ENCODE measurements at places on chromosomes 16 and 17. TPM values are rescaled to one million over a fixed set of nuclear protein-coding genes. Genes with fewer than 3 reads are reported as not detected.

DNA sequence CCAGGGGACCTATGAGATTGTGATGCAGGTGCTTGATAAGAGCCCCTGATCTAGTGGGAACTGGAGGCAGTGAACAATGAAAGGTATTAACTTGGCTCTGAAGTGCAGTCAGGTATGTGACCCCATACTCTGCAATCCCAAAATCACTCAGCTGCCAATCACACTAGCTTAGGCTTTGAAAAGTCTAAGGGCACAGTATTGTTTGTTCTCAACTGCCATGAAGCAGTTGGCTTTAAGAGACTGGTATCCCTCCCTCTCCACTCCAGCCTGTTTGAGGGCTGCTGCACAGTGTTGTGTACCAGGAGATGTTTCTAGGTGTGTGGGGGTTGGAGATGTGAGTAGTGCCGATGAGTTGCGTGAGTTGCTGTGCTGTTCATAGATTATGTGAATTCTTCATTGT lies 2.4 kb downstream of the YPEL2 start:
- peak overlapping the region; percentile 92 for H3K4me3 ChIP-seq
- H3K27me3 ChIP-seq, result no peaks in the 10 kb centered on the region

- DNase-seq, result no peak
- H3K27ac ChIP-seq, result no peak overlapping the region
- H3K4me3 ChIP-seq, result no peak overlapping the region
Measured at GRCh38 chr17:79484600-79485418, 126.0 kb downstream of the RBFOX3 start.

- DNase-seq, result no peak
- no peak overlapping the region for H3K27ac ChIP-seq
- H3K4me3 ChIP-seq, result no peak overlapping the region
- no peaks in the 10 kb centered on the region for H3K4me1 ChIP-seq
- H3K27me3 ChIP-seq, result no peaks in the 10 kb centered on the region
- no peaks in the 10 kb centered on the region for H3K36me3 ChIP-seq
Measured at GRCh38 chr17:53313746-53314145, 509.0 kb upstream of the KIF2B start.

DNA sequence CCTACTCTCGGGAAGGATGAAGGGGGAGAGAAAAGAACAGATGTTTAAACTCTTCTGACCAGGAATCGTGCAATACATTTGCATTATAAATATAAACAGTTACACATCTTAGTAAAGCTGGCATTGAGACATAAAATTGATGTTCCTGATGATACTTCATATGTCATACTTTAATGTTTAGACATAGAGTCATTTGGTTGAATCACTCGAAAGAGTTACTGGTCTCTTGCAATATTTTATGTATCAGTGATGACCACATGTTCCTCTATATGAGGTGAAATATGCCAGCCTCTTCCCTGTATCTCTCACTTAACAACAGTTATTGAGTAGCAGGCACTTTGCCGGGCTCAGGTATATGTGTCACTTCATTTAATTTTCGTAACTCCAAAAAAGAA lies 49.7 kb upstream of the PMFBP1 start:
- no peaks in the 10 kb centered on the region for H3K36me3 ChIP-seq
- H3K4me1 ChIP-seq, result peaks cover 8% of the 10 kb centered on the region
- no peak overlapping the region for H3K4me3 ChIP-seq
- DNase-seq, result no peak

GRCh38 chr16:57020651-57021050 lies 31.3 kb downstream of the NLRC5 start:
- no peak overlapping the region for H3K27ac ChIP-seq
- no peak overlapping the region for H3K4me3 ChIP-seq
- no peaks in the 10 kb centered on the region for H3K27me3 ChIP-seq
- no peaks in the 10 kb centered on the region for H3K4me1 ChIP-seq
- DNase-seq, result no peak

- no peak for DNase-seq
- no peaks in the 10 kb centered on the region for H3K36me3 ChIP-seq
- H3K27me3 ChIP-seq, result no peaks in the 10 kb centered on the region
- H3K4me3 ChIP-seq, result no peak overlapping the region
Measured at GRCh38 chr16:14063618-14064581, 7.2 kb upstream of the MRTFB start.

DNA sequence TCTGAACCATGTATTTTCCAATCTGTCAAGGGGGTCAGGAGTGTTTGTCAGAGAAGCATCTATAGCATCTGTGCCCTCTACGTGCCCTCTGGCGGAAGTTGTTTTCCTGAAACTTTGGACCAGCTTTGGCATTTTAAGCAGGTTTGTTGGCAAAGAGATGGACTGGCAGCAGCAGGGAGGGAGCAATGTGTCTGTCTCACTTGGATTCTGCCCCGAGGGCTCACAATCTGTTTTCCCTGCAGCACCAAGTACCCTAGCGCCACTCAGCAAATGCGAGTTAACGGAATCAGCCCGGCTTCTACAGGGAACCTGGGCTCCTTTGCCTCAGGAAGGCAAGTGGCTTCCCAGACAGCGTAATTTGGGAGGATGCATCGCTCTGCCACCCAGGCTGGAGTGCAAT lies 17.4 kb downstream of the DUSP14 start:
- H3K27ac ChIP-seq, result peak overlapping the region; percentile 32
- H3K27me3 ChIP-seq, result no peaks in the 10 kb centered on the region

DNA sequence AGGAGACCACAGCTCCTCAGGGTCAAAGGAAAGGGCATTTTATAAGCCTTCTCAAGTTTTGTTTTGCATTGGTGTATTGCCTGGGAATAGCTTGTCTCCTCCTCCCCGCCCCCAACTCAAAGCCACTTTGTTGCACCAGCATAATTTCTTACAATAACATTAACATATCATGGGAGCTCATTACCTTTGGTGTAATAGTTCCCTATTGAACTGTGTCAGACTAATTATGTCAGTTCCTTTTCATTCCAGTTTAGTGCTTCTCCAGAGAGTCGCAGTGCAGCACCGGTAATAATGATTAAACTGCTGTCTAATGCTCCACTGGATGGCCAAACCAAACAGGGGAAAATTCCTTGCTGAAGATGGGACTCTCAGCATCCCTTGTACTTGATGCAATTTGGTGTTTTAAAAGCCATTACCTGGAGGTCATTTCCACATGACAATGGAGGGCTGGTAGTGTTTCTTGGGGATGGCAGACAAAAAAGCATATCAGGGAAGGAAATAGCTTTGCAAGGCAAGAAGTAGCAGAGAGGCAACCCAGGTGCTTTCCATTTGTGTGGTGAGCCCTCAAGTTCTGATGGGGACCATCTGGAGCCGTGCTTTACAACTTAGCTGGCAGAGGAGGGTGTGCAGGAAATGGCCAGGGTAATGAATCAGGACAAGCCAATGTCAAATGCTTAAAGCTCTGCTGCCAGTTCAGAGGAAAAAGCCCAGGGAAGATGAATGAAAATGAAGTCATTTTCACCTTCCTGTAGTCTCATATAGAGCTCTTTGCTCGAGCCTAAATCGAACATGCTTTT lies 91.5 kb upstream of the NLRP1 start:
- H3K36me3 ChIP-seq, result no peaks in the 10 kb centered on the region
- no peak overlapping the region for H3K4me3 ChIP-seq

DNA sequence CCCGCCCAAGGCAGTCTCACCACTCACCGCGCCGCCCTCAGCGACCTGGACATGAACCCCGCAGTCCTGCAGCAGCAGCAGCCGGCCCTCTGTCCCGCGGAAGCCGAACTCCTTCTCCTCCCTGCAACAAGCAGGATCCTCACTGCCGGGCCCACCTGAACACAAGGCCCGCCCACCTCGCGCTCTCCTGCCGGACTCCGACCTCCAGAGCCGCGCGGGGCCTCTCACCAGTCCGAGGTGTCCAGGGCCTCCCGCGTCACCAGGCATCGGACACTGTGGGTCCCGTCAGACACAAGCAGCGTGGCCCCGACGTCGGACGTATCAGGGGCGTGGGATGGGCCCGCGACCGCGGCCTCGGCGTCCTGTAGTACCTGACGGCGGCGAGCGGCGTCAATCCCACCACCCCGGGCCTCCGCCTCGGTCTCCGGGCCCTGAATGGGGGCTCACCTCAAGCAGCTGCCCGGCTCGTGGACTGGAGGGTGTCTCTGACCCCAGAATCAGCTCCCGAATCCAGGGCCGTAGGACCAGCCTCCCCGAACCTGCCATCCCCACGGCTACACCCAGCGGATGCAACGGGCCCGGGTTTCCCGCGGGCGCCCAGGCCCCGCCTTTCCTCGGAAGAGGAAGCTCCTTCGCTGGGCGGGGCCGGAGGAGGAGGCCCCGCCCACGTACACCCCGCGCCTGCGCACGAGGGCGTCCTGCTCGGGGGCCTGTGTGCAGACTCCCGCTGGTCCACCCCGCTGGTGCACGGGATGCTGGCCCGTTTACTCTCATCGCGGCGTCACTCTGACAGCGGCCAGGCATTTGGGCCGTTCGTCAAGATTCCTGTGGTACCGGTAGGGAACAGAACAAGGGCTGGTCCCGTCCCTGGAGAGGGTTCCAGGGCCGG lies at the start of gene ACD:
Gene ACD (minus strand): TSS at position 586 of the 889 bp plus-strand sequence. CDS start 40 bp downstream, at position 546.
- peak within 1 kb of the TSS; percentile 98 for H3K4me3 ChIP-seq
- no peaks in the 10 kb centered on the region for H3K27me3 ChIP-seq
- no peaks in the 10 kb centered on the region for H3K36me3 ChIP-seq
- peak within 1 kb of the TSS; percentile 98 for H3K27ac ChIP-seq

DNA sequence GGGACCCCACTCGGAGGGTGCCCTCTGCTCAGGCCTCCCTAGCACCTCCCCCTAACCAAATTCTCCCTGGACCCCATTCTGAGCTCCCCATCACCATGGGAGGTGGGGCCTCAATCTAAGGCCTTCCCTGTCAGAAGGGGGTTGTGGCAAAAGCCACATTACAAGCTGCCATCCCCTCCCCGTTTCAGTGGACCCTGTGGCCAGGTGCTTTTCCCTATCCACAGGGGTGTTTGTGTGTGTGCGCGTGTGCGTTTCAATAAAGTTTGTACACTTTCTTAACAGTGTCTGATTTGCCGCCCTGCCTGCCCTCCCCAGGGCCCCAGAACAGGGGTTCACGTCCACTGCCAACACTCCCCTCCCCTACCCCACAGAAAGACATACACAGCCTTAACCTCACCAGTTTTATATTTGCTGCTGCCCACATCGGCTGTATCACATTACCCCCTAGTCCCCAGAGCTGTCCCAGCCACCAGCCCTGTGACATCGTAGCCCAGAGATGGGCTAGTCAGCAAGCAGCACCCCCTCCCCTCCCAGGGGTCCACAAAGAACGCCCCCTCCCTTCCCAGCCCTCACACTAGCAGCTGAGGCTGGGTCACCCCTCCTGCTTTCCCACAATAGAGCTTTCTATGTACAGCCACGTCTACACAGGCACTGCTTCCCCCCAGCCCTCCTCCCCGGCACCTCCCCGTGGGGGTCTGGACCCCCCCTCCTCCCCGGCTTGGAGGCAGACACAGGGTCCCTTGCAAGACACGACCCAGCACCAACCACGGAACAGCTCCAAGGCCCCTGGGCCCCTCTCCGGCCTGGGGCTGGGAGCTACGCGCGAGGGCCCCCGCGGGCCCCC lies 7.9 kb downstream of the GRN start:
- H3K4me1 ChIP-seq, result peaks cover 5% of the 10 kb centered on the region
- no peaks in the 10 kb centered on the region for H3K27me3 ChIP-seq
- peaks cover 4% of the 10 kb centered on the region for H3K36me3 ChIP-seq
- no peak for DNase-seq
- H3K27ac ChIP-seq, result no peak overlapping the region
- no peak overlapping the region for H3K4me3 ChIP-seq

GRCh38 chr17:50311112-50311460 lies 34.8 kb upstream of the XYLT2 start:
- no peak overlapping the region for H3K4me3 ChIP-seq
- no peak overlapping the region for H3K27ac ChIP-seq
- H3K4me1 ChIP-seq, result no peaks in the 10 kb centered on the region

DNA sequence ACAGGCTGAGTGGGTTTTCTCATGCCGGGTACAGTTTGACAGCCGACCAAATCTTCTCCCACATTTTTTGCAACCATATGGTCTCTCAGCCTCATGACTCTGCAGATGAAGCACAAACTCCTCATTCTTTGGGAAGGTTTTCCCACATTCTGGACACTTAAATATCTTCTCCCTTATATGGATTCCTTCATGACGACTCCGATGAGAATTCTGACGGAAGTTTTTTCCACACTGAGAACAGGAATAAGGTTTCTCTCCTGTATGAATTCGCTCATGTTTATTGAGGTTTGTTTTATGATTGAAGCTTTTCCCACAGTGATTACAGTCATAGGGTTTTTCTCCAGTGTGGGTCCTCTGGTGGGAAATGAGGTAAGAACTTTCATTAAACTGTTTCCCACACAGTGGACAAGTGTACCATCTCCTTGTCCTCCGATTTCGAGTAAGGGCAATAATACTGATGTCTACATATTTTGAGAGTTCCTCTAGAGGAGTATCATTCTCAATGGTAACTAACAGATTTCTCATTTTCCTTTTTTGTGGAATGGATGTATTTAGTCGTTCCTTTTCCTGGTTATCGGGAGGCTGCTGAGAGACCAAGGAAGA lies 10.9 kb downstream of the ZNF200 start:
- H3K27me3 ChIP-seq, result no peaks in the 10 kb centered on the region
- DNase-seq, result no peak
- H3K4me3 ChIP-seq, result no peak overlapping the region
- H3K4me1 ChIP-seq, result no peaks in the 10 kb centered on the region
- no peak overlapping the region for H3K27ac ChIP-seq

Gene ANKRD40CL
- not detected for total RNA-seq

Gene ITGA2B
- 0.25 TPM for total RNA-seq

Gene ZSCAN10
- total RNA-seq, result not detected
